Inflammatory macrophage treated with lipopolysaccharide for 4 hours (primary cell): ENCODE measurements at places on chromosomes 13 and 19.

GRCh38 chr13:99958406-99959126 is 13.0 kb downstream of the ZIC5 start:
- DNase-seq = no peak

- DNase-seq = peak; percentile 91
Observed at GRCh38 chr13:46321494-46322225, 65.4 kb downstream of the RUBCNL start.

GRCh38 chr13:79915114-79915811 is 425.7 kb downstream of the SPRY2 start:
- no peak for DNase-seq

DNA sequence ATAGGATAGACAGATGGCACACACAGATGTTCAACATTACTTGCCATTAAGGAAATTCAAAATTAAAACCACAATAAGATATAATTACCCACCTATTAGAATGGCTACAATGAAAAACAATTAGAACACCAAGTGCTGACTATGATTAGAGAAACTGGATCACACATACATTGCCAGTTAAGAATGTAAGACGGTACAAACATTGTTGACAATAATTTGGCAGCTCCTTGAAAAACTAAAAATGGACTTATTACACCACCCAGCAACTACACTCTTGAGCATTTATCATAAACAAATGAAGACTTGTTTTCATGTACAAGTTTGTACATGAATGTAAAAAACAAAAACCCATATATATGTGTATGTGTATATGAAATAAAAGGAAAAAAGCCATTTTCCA is 13.7 kb downstream of the ZNF461 start:
- no peak for DNase-seq

DNA sequence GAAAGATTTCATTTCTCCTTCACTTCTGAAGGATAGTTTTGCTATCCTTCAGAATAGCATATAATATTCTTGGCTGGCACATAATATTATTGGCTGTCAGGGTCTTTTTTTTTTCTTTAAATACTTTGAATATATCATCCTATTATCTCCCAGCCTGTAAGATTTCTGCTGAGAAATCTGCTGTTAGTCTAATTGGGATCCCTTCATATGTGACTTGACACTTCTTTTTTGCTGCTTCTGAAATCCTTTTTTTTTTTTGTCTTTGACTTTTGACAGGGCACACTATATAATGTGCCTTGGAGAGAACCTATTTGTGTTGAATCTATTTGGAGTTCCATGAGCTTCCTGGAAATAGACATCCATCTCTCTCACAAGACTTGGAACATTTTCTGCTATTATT is 136.9 kb upstream of the UBL3 start:
- DNase-seq = no peak

DNA sequence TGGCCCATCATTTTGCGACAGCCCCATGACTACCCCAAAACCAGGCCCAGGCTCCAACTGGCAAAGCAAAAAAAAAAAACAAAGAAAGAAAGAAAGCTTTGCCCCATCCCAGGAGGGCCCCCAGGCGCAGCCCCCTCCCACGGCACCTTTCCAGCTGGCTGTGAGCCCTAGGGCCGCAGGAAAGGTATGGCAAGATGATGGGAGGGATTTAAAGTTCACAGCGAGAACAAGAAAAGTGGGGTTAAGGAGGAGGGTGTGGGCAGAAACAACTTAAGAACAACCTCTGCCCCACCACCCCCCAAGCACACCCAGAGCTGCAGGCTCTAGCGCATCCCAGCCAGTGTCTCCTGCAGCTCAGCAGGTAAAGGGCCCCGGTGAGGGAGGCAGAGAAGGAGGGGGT is at the start of gene CYP2F1:
Gene CYP2F1 (plus strand): TSS at position 301 of the 400 bp plus-strand sequence. CDS start 1,757 bp downstream, outside the sequence.
- no peak for DNase-seq

DNA sequence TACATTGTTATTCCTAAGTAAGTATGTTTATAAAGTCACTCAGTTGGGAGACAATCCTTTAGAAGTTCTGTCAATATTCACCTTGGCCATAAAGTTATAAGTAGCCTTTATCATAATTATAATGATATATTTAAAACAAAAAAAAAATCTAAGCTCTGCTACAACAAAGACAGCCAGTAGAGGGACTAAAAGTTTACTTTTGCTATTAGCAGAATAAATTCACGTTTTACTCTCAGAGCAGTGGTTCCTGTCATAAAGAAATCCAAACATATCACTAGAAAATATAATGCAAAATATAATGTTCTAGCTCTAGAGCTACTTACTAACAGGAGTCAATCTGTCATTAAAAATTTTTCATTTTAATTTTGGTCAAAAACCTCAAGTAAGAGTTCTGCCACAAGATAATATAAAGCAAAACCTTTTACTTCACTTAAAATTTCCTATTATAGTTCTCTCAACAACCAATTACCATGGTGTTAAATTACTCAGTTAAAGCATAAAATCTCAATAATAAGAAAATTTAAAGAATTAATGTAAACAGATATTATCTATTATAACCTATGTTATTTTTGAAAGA is 17.7 kb downstream of the INTS6 start:
- DNase-seq = peak; percentile 55

DNA sequence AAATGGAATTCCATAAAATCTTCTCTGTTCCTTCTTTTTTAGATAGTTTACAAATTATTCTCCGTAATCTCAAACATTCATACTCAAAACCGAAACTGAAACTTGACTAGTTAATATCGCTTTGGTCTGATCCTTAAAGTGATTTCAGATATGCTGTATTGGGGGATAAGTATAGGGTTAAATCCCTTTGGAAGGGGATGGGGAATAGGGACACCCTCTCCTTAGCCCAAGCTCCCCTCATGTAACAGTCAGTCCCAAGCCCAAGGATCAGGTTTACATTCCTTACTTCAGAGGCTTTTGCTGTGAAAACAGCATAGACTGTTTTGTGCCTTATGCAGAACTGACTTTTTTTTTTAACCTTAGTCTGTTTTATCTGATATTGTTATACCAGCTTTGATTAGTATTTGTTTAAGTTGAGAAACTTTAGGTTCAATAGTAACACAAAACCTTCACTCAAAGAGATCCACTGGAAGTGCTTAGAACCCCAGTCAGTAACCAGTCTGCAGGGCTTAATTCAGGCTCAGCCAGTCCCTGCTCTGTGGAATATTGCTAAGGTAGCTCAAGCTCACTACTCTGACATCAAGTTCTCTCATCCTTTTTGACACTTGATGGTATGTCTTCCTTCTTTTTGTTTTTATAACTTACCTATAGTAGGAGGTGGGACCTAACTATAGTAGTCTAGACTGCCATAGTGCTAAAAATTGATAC is 10.5 kb downstream of the CDADC1 start:
- peak; percentile 66 for DNase-seq

GRCh38 chr13:20544201-20544923 is 18.7 kb upstream of the CRYL1 start:
- peak; percentile 63 for DNase-seq

DNA sequence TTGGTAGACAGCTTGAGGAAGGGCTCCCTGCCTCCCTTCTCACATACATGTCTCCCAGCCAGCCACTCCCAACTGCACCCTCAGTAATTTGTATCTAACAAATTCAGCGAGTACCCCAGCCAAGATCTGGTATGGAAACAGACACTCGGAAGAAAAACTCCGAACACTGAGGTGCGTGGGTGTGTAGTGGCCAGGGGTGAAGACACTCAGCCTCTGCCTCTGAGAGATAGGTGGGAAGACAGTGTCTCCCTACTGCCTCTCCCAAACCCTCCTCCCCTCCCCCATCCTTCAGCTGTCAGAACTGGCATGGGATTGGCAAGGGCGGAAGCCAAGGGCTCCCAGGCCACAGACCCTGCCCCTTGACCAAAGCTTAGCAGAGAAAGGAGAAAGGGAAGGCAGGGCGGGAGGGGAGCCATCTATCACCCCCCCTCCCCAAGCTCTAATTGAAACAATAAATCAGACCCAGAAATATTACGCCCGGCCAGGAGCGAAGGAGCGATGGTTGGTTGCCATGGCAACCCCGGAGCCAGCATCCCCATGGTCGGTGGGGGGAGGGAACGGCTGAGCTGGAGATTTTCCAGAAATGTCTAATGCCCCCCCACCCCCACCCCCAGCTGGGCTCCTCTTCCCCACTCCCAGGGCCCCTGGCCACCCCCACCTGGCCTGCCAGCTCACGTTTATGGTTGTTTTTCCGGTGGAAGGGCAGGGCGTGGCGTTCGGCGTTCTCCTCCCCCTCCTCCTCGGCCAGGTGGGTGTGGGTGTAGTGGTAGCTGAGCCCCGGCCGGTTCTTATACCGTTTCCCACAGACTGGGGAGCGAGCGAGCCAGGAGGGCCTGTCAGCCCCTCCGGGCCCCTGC is 7.0 kb downstream of the DPF1 start:
- DNase-seq = no peak

GRCh38 chr13:28067491-28067890 is 32.9 kb downstream of the FLT3 start:
- no peak for DNase-seq

GRCh38 chr19:50632151-50632835 is 7.4 kb downstream of the SYT3 start:
- DNase-seq = no peak

DNA sequence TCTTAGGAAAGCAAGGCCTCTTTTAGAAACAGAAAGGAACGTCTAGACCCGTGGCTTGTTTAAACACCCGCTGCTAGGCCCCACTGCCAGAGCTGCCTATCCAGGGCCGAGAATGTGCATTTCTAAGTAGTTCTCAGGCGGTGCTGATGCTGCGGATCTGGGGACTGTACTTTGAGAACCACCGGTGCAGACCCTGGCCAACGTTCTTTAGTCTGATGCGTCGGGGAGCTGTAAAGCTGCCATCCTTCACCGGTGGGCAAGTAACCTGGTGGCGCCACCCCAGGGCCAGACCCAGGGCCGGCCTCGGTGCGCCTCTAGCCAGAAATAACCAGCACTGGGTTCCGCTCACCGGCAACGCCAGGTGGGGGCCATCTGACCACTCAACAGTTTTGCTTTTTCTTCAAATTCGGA is 47.1 kb downstream of the TGDS start:
- peak; percentile 50 for DNase-seq

DNA sequence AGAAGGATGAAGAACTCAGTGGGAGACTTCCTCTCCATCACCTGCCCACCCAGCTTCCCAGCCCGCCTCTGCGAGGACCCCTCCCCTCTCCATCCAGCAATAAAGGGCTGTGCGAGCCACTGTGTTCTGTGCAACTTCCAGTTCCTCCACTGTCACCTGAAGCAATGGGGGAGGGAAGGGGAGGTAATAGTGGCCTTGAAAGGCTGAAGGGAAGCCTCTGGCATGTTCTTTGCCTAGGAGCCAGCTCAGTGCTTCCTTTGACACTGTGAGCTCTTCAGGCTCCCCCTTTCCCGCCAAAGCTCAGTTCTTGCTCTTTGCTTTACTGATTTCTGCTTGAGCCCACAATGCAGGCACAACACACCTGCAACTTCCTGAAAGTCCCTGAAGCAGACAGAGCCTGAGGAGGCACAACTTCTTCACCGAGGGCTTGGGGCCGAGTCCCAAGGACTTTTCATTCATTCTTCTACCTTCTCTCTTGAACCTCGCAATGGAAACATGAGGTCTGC is 73.2 kb upstream of the DOCK9 start:
- DNase-seq = no peak

- DNase-seq = no peak
Observed at GRCh38 chr13:76754414-76754813, 131.8 kb downstream of the KCTD12 start.
